ENCODE measurements at places on chromosomes 12 and 14. TPM values are rescaled to one million over a fixed set of nuclear protein-coding genes. Genes with fewer than 3 reads are reported as not detected.

DNA sequence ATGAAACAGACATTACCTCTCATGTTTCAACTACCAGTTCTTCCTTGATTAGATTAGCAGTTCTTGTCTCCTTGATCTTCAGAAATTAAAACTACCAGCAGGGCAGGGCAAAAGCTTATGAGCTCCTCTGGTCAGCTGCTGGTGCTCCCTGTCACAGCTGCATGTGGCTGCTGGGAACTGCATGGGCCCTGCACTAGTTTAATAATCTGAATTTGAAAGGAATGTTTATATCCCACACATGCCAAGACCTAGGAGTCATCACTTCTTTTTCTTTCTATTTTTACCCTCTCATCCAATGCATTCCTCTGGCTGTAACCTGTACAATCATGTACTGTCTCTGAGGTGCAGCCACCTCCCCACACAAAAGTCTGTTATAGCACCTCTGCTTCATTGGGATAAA lies 73.9 kb downstream of the ARMH4 start:
- peak; percentile 41 for DNase-seq

- no peak for DNase-seq
Measured at GRCh38 chr14:91417983-91418386, 365 bp upstream of the CCDC88C start.

The SERPINA9 gene
- 1.4 TPM for total RNA-seq

- DNase-seq: no peak
Measured at GRCh38 chr14:24368212-24368561, 203 bp downstream of the NFATC4 start.

DNA sequence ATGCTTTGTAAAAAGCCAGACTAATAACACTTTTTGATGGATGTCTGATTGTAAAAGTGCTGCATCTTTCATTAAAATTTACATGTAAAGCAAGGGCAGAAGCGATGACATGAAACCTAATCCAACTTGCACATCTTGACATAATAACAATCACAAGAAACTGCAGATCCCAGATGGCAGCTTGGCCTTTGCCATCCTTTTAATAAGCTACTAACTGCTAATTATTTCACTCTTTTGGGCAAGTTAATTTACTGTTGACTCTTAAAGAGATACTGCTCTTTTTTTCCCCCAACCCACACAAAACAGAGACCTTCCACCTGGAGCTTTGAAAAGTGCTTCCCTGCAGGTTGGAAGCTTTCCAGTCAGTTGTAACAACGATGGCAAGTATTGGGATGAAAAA lies 137.5 kb downstream of the NRXN3 start:
- no peak for DNase-seq

DNA sequence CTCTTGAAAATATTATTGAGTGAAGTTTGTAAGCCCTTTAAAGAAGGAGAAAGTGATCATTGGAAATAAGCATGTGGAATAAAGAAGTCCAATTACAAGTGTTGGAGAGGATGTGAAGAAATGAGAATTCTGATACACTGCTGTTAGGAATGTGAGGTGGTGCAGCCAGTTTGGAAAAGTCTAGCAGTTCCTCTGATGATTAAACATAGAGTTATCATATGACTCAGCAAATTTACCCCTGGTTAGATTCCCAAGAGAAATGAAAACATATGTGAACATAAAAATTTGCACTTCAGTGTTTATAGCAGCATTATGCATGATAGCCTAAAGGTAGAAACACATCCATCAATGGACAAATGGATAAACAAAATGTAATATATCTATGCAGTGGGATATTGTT lies 319.9 kb downstream of the AEBP2 start:
- no peak for DNase-seq

DNA sequence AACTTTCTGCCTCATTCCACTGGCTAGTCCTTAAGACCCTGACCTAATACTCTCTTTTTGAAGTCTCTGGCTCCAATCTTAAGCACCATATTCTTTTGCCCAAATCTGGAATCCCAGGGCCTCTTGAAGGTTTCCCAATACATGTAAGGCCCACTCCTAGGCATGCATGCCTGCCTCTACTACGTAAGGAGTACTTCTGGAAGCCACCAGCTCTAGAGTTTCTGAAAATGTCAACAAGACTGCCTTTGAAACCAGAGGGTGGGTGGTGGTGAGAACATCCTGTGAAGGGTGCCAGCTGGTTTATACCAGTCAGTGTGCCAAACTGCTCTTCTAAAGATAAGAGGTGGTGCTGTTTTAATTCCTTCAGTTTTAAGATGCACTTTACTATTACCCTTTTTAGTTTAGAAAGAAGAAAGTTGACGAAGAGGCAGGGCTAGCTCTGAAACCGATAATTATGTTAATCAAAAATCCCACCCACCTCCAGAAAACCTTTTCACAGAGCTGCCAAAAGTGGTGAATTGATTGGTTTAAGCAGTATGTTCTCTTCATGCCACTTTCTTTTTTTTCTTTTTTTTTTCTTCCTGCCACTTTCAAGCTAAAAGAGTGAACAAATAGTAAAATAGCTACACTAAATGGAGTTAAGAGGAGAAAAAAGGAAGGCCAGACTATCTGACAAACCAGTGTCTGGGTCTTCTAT lies 8.7 kb upstream of the WDR89 start:
- peak; percentile 86 for DNase-seq

DNA sequence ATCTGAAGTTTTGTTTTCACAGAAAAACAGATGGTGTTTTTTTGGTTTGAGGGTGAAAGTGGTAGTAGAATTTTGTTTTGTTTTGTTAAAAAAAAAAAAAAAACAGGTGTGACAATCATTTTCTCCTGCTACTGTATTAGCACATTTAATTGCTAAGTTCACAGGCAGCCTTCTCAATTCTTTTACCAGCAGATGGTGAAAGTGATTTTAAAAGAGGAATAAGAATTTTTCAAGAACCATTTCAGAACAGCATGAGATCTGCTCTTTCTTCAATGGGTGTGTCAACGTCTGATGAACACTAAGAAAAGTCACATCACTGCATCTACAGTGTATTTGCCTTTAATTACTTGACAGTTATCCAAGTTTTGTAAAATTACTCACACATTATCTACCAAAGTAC lies 303.7 kb upstream of the USP15 start:
- DNase-seq: no peak

DNA sequence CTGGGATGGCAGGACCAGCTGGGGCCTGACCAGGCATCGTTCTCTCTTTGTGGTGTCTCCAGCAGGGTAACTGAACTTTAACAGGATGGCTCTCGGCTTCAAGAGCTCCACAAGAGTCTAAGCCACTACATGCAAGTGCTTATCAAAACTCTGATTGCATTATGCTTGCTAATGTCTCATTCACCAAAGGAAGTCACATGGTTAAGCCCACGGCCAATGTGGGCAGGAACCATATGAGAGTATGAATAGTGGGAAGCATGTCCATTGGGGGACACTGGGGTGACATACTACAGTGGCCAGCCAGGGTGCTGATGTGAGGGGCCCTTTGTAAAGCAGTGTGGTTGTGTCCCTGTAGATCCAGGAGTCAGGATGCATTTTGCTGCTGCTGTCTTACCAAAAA lies 35.0 kb upstream of the KCNA5 start:
- DNase-seq: no peak

DNA sequence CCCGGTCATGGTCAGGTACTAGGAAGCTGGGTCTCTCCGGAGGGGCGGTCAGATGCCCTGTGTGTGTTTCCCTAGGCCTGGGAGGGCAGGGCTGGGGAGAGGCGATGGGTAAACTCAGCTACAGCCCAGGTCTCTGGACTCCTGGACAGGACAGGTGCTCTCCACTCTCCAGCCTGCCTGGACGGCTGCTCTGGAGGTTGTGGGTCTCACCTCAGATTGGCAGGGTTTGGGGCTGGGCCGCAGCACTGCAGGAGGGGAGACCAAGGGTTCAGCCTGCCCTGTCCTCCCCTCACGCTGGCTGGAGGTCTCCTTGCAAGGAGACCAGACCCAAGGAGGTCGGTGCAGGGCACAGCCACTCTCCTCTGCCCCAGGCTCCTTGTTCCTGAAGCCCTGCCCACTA lies 7.8 kb downstream of the KRT80 start:
- DNase-seq: no peak

DNA sequence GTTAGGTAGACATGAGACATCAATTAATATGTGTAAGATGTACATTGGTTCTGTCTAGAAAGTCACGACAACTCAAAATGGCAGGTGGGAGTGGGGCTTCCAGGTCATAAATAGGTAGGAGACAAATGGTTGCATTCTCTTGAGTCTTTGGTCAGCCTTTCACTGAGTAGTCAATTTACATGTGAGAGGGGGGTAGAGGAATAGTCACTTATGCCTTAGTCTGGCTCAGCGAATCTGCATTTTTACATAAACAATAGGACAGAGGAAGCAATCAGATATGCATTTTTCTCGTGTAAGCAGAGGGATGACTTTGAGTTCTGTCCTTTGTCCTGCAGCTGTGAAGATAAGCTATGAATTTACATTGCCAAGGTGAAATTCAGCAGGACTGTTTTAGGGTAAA lies 27.8 kb upstream of the UNC79 start:
- DNase-seq: no peak

DNA sequence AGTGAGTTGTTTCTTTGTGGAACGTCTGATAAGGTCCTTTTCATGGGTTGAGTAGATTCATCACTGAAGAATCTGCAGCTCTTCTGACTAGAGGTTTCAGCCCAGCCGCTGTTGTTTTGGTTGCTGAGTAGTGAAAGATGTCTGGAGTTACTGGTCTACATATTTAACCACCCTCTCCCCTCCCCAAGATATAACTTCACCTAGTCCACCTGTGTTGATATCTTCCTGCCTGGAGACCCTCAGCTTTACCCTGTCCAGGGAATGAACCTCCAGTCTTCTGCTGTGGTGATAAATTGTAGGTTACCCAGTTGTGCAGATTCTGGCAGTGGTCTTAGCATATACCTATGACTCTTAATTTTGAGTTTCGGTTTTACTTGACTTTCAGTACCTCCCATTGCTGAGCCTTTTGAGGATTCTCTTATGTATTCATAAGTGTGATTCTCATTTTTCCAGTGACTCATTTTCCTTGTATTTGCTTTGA lies 62.9 kb downstream of the CCDC91 start:
- DNase-seq: no peak

The CTSG gene
- 9.4 TPM for total RNA-seq

GRCh38 chr12:103769240-103769945 lies 71.6 kb downstream of the NT5DC3 start:
- DNase-seq: no peak
